ENCODE measurements at places on chromosomes 12 and 14. TPM values are rescaled to one million over a fixed set of nuclear protein-coding genes. Genes with fewer than 3 reads are reported as not detected.

- peaks cover 2% of the 10 kb centered on the region for H3K4me1 ChIP-seq
- no peak overlapping the region for H3K27ac ChIP-seq
- H3K27me3 ChIP-seq: peaks cover 11% of the 10 kb centered on the region
- no peak for DNase-seq
- H3K4me3 ChIP-seq: no peak overlapping the region
Observed at GRCh38 chr14:22105006-22105623, 431.5 kb upstream of the OR4E1 start.

SDSL gene
- total RNA-seq: 14.0 TPM

CISTR gene
- not detected for total RNA-seq

- H3K4me1 ChIP-seq: no peaks in the 10 kb centered on the region
- no peak overlapping the region for H3K4me3 ChIP-seq
- no peak overlapping the region for H3K27ac ChIP-seq
- H3K36me3 ChIP-seq: no peaks in the 10 kb centered on the region
- peaks cover 6% of the 10 kb centered on the region for H3K27me3 ChIP-seq
Observed at GRCh38 chr12:68122236-68122920, 37.2 kb downstream of the IFNG start.

CIROP gene
- total RNA-seq: not detected

DNA sequence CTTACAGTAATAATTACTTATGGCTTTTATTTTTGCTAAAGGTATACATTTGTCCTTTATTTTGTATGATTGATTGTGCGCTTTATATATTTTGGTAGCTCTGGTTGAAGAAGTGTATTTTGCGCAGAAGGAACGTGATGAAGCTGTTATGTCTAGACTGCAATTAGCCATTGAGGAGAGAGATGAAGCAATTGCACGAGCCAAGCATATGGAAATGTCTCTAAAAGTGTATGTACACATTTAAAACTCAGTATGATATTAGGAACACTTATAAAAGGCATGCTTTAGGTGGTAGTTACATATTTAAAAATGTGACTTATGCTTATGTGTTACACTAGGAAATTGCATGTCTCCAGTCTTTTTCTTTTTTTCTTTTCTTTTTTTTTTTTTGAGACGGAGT, 87.5 kb downstream of the MIPOL1 start:
- H3K27me3 ChIP-seq: no peaks in the 10 kb centered on the region
- H3K27ac ChIP-seq: no peak overlapping the region
- H3K4me3 ChIP-seq: no peak overlapping the region
- DNase-seq: no peak
- no peaks in the 10 kb centered on the region for H3K4me1 ChIP-seq

DNA sequence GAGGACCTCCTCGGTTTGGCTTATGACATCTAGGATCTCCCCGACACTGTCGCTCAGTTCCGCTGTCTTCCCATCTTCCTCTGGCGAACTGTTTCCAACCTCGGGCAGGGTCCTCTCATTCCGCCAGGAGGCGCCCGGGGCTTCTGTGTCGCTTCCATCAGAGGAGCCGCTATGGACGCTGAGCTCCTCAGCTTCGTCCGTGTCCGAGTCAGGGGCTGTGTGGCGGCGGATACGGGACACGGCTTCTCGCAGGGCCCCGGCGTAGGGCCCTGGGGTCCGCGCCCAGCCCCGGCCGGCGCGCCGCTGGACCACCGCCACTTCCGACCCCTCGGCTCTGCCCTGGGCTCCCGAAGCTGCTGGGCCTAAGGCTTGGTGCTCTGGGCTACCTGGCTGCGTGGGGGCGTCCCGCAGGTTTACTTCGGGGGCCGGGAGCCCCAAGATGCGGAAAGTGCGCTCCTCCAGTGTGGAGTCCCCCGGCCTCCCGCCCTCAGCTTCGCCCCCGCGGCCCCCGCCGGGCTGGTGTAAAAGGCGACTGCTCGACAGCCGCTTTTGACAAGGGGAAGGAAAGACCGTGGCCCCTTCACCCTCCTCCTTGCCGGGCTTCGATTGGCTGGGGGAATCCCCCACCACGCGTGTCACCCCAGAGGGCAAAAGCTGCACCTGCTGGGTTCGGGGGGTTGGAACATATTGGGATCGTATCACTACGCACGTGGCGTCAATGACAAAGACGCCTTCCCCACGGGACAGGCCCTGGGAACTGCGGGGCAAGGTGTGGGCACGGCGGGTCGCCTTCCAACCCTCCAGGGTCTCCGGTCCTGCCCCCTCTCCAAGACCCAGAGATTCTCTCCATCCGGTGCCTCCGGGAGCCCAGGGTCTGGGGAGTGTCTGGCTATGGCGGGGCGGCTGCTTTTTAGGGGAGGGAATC, 2.1 kb downstream of the DDN start:
- peak overlapping the region; percentile 22 for H3K27ac ChIP-seq
- H3K4me3 ChIP-seq: peak overlapping the region; percentile 41
- H3K36me3 ChIP-seq: peaks cover 10% of the 10 kb centered on the region
- H3K27me3 ChIP-seq: peaks cover 73% of the 10 kb centered on the region
- peaks cover 5% of the 10 kb centered on the region for H3K4me1 ChIP-seq

LRRC10 gene
- total RNA-seq: not detected

SMOC1 gene
- 10.9 TPM for total RNA-seq

CACNA2D4 gene
- 0.34 TPM for total RNA-seq

GRCh38 chr14:104898870-104899510, 25.7 kb upstream of the PLD4 start:
- no peak overlapping the region for H3K4me3 ChIP-seq
- DNase-seq: no peak
- peaks cover 25% of the 10 kb centered on the region for H3K27me3 ChIP-seq
- no peak overlapping the region for H3K27ac ChIP-seq
- peaks cover 2% of the 10 kb centered on the region for H3K4me1 ChIP-seq

DNA sequence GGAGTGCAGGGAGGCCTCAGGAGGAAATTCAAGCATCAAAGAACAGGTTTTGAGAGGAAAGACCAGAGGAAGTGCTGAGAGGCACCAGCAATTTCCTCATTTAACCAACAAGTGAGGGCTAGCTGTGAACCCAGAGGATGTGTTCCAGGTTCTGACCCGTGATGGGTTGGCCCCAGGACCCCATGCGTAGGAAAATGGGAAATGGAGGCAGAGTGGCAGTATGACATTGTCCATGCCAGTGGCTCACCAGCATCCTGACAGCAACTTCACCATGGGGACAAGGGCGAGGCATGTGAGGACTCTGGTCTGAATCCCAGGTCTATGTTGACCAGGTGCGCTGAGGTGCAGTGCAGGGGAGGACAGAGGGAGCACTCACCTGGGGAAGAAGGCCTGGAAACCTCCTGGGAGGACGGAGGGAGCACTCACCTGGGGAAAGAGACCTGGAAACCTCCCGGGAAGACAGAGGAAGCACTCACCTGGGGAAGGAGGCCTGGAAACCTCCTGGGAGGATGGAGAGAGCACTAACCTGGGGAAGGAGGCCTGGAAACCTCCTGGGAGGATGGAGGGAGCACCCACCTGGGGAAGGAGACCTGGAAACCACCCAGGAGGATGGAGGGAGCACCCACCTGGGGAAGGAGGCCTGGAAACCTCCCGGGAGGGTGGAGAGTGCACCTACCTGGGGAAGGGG, 6.7 kb upstream of the CACNA2D4 start:
- no peak overlapping the region for H3K27ac ChIP-seq
- no peaks in the 10 kb centered on the region for H3K4me1 ChIP-seq
- peak; percentile 9 for DNase-seq
- peaks cover 8% of the 10 kb centered on the region for H3K27me3 ChIP-seq

DNA sequence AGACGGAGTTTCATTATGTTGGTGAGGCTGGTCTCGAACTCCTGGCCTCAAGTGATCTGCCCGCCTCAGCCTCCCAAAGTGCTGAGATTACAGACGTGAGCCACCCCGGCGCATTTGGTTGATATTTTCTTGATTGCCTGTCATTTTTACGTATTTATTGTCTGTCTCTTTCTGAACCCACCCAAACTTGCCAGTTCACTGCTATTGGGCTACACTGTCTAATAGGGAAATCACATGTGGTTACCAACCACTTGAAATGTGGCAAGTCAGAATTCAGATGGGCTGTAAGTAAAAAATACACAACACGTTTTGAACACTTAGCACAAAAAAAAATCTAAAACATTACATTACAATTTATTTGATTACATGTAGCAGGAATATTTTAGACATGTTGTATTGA, 2.1 kb downstream of the WSB2 start:
- H3K36me3 ChIP-seq: peaks cover 1% of the 10 kb centered on the region
- H3K4me1 ChIP-seq: peaks cover 24% of the 10 kb centered on the region
- H3K27me3 ChIP-seq: no peaks in the 10 kb centered on the region

PSME1 gene
- total RNA-seq: 103 TPM

PLA2G1B gene
- total RNA-seq: not detected

BDKRB1 gene
- total RNA-seq: not detected

DNA sequence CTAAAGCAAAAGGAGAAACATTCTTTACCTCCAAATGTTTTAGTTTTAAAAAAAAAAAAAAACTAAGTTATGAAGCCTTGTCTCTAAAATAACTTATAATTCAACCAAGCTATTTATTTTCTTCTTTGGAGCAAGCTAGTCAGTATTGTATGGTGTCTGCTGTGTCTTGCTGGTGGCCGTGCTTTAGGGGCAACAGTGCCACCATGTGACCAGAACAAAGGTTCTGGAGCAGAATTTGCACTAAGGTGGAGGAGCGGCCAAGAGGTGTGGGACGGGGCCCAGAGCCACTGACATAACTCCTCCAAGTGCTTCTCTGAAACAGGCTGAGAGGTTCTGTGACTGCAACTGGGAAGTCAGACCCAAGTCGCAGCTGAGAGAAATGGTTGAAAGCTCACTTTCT, 4.5 kb downstream of the FICD start:
- peaks cover 18% of the 10 kb centered on the region for H3K36me3 ChIP-seq
- no peak for DNase-seq
- H3K4me3 ChIP-seq: no peak overlapping the region
- H3K27ac ChIP-seq: no peak overlapping the region
- no peaks in the 10 kb centered on the region for H3K27me3 ChIP-seq

GZMH gene
- total RNA-seq: not detected

SERPINA5 gene
- total RNA-seq: 37.7 TPM

- DNase-seq: no peak
- no peaks in the 10 kb centered on the region for H3K4me1 ChIP-seq
- H3K27ac ChIP-seq: no peak overlapping the region
- H3K36me3 ChIP-seq: no peaks in the 10 kb centered on the region
Observed at GRCh38 chr12:77983859-77984258, 153.2 kb downstream of the NAV3 start.

- H3K36me3 ChIP-seq: no peaks in the 10 kb centered on the region
- no peak overlapping the region for H3K4me3 ChIP-seq
- peaks cover 18% of the 10 kb centered on the region for H3K4me1 ChIP-seq
- no peaks in the 10 kb centered on the region for H3K27me3 ChIP-seq
Observed at GRCh38 chr12:46660719-46661109, 165.1 kb downstream of the SLC38A4 start.

GRCh38 chr12:52394836-52395405, 9.5 kb upstream of the KRT84 start:
- no peak overlapping the region for H3K27ac ChIP-seq
- peaks cover 27% of the 10 kb centered on the region for H3K27me3 ChIP-seq
- peaks cover 7% of the 10 kb centered on the region for H3K4me1 ChIP-seq
- no peak for DNase-seq
- no peak overlapping the region for H3K4me3 ChIP-seq

DNA sequence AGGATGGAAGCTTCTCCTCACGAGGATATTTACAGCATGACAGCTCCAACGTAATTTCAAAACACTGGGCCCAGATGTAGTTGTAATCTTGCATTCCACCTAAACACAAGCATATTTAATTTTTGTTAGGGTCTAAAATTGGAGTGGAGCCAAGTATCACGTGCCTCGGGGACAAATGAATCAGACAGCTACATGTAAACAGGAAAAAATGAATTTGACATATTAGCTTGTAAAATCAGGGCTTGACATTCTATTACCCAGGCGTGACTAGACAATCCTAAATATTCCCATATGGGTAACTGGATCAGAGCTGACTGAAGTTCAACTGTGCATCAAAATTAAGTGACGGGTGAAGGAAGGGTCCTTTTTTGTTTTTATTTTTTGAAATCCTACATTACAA, 59.0 kb downstream of the MDM2 start:
- H3K27me3 ChIP-seq: no peaks in the 10 kb centered on the region
- H3K36me3 ChIP-seq: peaks cover 4% of the 10 kb centered on the region
- no peak for DNase-seq
- no peak overlapping the region for H3K4me3 ChIP-seq
- peaks cover 3% of the 10 kb centered on the region for H3K4me1 ChIP-seq

OR10AD1 gene
- total RNA-seq: not detected

DNA sequence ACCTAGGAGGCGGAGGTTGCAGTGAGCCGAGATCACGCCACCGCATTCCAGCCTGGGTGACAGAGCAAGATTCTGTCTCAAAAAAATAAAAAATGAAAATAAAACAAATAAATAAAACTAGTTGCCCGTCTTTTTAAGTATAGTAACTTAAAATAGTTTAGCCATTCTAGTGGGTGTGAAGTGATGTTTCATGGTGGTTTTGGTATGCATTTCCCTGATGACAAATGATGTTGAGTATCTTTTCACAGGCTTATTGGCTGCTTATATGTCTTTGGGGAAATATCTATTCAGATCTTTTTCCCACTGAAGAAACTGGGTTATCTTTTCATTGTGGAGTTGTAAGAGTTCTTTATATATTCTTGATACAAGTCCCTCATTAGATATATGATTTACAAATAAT, 102.4 kb upstream of the METAP2 start:
- DNase-seq: no peak
- H3K27ac ChIP-seq: no peak overlapping the region
- no peaks in the 10 kb centered on the region for H3K4me1 ChIP-seq
- H3K27me3 ChIP-seq: no peaks in the 10 kb centered on the region
- no peaks in the 10 kb centered on the region for H3K36me3 ChIP-seq
- no peak overlapping the region for H3K4me3 ChIP-seq

RPL10L gene
- total RNA-seq: not detected
